GM13976 (cell line): ENCODE measurements at places on chromosomes 7 and 10.

DNA sequence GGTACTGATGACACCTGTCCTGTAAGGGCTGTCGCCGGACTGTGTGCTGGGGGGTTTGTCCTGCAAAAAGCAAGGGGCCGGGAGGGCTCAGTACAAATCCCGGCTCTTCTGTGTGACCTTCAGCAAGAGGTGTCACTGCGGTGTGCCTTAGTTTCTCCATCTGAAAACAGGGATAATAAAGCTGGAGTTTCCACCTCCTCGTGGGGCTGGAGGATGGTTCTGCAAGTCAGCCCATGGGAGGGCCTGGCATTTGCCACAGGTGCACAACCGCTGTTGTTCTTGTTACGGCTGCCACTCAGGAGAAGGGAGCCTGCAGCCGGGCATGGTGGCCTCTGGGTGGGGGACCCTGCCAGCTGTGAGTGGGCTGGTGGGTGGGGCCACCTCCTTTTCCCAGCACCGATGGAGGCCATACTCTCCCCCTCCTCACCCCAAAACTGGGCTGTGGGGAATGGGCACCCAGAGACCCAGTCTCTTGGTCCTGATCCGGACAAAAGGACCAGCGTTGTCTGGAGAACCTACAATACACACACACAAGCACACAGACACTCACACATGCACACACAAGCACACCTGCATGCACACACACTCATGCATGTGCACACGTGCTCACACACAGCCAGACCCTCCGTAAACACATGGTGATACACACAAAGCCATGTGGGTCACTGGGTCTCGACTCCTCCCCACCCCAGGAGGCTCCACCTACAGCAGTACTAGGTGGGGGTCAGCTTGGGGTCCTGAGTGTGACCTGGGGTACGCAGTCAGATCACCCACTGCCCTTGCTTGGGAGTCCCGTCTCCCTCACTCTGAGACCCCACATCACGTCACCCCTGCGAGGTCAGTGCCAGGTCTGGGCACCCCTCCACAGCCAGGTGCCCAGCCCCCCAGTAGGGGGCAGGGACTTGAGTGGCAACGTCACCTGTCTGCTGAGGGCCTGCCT lies 34.1 kb downstream of the ELFN1 start:
- DNase-seq, result peak; percentile 31

DNA sequence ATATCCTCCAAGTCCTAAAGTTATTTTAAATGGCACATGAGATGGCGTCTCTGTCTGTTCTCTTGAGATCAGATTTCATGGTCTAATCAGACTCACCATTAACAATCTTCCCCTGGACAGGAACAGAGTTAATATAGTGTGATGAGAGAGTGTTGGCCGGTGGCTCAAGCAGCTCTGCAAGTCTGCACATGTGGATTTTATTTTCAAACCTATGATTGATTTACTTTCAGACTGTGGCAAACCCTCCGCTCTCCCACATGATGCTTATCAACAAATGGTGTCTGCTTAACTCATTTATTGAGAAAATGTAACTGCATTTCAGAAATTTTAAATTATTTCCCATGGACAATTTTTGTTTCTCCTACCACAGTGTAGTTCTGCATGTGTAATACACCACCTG lies 46.5 kb upstream of the HGF start:
- DNase-seq, result no peak

DNA sequence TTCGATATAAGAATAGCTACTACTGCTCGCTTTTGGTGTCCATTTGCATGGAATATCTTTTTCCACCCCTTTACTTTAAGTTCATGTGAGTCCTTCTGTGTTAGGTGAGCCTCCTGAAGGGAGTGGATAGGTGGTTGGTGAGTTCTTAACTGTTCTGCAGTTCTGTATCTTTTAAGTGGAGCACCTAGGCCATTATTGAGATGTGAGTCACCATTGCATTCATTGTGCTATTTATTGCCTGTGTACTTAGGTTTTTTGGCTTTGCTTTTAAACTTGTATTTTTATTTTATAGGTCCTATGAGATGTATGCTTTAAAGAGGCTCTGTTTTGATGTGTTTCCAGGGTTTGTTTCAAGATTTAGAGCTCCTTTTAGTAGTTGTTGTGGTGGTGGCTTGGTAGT lies 1430.8 kb downstream of the REEP3 start:
- DNase-seq, result no peak

- no peak for DNase-seq
Measured at GRCh38 chr10:31582365-31583052, 263.5 kb downstream of the ZEB1 start.

DNA sequence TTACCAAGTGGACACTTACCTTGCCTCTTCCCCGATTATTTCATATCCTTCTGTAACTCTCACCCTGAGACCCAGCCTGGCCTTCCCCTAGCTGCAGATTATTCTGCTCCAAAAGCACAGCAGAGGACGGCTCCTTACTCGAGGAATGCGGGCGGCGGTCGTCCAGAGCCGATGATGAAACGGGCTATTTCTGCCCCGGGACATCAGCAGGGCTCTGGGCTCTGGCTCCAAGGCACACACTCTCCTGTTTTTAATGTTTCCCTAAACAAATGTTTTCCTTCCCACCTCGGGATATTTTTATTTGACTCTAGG lies 343 bp upstream of the C10orf71 start:
- DNase-seq, result no peak

DNA sequence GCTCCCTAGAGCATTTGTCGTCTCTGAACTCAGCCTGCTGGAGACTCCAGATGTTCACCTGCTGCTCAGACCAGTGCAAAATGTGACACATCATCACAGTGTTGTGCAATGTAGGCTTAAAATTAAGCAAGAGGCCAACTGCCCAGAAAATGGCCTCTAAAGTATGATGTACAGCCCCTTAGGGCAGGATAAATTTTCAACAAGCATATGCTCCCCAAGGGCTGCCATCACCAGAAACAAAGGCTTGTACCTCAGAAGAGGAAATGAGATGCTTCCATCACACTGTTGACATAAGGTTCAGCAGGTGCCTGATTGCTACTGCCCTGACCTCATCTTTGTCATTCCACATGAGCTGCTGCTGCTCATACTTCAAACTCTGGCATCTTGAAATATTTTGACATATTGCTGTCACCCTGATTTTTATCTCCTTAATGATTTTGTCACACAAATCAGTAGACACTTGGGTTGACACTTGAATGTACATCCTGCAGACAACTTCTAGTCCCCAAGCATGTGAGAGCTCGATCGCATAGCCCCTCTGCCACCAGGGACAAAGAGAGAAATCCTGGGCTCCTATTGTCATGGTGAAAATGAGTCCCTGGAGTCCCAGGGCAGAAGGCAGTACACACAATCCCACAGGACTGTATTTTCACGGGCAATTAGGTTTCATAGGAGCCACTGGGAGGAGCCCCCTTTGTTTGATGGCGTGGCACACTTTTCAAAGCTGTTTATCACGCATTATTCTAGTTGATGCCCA lies 219.7 kb upstream of the STK17A start:
- DNase-seq, result peak; percentile 6

GRCh38 chr7:11233871-11234270 lies 260.2 kb downstream of the PHF14 start:
- DNase-seq, result no peak

DNA sequence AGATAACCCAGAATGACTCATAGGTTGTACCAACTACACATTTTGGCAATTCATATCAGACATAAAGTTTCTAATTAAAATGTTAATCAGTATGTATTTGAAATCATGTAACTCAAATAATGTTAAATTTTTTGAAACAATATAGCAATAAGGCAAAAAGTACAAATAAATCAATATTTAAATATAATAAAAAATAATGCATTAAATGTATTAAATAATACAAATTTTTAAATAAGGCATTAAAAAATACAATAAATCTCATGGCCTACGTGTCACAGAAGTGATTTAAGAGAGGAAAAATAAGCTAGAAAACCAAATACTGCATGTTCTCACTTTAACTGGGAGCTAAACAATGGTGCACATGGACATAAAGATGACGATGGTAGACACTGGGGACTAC lies 9.1 kb downstream of the PON2 start:
- no peak for DNase-seq

GRCh38 chr10:124724279-124725027 lies 19.7 kb downstream of the FAM53B start:
- no peak for DNase-seq

GRCh38 chr10:17416442-17417211 lies 37.8 kb downstream of the ST8SIA6 start:
- DNase-seq, result no peak

GRCh38 chr7:53245721-53246120 lies 210.3 kb downstream of the POM121L12 start:
- no peak for DNase-seq

DNA sequence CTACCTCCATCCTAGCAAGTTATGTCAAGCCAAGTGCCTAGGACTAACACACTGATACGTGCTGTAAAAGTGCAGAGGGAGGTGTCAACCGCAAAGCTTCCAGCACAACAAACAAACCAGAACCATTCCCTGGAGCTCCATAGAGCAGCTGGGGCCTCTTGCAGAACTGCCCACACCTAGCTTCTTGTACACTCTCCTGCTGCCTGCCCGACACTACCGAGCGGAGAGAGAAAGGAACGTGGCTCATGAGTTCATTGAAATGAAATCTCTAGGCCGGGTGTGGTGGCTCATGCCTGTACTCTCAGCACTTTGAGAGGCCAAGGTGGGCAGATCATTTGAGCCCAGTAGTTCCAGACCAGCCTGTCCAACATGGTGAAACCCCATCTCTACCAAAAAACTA lies 73.5 kb downstream of the MKI67 start:
- no peak for DNase-seq

GRCh38 chr7:82760831-82761230 lies 317.3 kb upstream of the CACNA2D1 start:
- DNase-seq, result no peak

GRCh38 chr10:105650306-105650705 lies 1009.2 kb downstream of the SORCS3 start:
- no peak for DNase-seq

DNA sequence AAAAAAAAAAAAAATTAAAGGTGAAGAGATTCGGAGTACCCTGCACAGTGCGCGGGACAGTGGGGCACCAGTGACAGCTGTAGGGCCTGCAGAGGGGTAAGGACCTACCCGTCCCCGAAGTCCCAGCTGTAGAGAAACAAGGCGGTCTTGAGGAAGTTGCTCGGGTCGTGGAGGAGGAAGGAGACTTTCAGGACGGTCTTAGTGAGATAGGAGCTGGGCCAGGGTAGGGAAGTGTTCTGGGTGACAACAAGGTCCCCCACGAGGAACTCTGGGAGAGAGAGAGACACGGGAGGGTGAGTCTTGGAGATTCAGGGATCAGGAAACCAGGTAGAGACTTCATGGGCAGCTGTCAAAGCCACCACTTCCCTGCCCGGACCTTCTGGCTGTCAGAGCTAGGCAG lies 9.7 kb downstream of the TMEM130 start:
- DNase-seq, result no peak

DNA sequence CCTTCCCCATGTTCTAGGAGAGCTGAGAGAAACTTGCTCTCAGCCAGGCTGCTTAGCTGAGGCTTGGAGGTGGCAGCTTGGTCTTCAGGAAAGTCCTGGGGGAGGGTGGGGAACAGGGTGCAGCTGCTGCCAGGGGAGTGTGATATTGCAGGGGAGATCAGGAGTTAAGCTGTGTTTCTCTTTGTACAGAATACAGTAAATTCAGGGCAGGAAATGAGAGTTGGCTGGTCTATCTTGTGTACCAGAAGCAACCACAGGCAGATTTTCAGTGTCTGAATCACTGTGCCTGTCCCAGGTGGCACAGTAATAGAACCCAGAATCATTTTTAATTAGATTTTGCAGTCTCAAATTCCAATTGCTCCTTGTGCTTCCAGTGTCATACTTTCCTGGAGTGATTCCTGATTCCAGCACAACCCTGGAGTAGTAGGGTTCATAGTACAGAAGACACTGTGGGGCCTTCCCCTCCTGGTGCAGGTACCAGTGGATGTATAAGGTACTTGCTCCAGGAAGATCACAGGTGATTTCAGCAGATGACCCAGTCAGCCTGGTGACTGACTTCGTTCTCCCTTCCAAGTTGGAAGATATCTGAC lies 94.0 kb upstream of the TARP start:
- peak; percentile 1 for DNase-seq

GRCh38 chr7:144525956-144526355 lies 122.5 kb upstream of the NOBOX start:
- DNase-seq, result no peak

DNA sequence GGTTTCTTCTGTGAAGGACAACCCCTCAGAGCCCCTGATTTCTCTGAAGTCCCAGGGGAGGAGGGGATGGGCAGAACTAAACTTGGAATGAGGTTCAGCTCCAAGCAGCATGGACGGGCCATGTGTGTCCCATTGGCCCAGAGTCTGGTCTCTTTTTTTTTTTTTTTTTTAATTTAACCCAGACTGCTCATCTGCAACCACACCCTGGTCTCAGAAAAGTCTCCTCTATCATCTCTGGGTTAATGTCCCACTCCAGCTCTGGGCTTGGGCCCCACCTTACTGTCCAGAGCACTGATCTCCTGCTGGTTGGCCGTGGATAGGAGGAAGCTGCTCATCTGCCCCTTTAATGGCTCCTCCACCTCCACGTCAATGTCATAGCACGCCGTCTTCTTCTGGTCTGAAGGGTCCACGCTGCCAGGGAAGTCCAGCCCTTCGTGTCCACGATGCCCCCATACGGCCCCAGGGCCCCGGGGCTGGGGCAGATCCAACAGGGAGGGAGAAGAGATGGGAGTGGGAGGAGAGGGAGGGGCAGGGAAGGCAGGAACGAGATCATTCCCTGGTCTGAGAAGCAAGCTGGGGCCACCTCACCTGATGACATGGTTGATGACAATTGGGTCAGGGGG lies 7.7 kb downstream of the CHPF2 start:
- DNase-seq, result no peak

DNA sequence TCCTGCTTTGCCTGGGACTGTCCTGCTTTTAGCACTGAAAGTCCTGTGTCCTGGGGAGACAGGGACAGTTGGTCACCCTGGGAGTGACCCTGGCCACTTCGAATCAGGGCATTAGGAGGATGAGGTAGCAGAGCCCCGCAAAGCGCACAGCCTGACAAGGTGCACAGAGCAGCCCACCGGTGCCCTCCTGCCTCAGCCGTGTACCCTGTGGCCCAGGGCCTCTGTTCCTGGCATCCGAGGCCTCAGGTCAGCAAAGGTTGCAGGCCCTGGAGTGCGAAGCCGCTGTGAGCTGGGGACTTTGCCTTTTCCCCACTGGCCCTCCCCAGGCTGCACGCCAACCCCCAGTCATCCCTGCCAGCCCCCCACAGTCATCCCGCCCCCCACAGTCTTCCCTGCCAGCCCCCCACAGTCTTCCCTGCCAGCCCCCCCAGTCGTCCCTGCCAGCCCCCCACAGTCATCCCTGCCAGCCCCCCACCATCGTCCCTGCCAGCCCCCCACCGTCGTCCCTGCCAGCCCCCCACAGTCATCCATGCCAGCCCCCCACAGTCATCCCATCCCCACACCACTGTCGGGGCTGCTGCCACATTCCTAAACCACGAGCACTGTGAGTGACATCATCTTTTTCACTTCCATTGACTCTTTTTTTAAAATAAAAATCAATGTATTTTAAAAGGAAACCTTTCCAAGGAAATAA lies 91.8 kb downstream of the RGS10 start:
- DNase-seq, result no peak

GRCh38 chr7:13920053-13920697 lies 69.3 kb downstream of the ETV1 start:
- no peak for DNase-seq

- no peak for DNase-seq
Measured at GRCh38 chr7:100566018-100566531, 7.6 kb downstream of the SAP25 start.

GRCh38 chr7:107661081-107661864 lies 645 bp downstream of the SLC26A4 start:
- DNase-seq, result peak; percentile 63

- no peak for DNase-seq
Measured at GRCh38 chr10:17038627-17039026, 91.0 kb downstream of the CUBN start.

GRCh38 chr10:120644556-120645410 lies 187.8 kb downstream of the PLPP4 start:
- no peak for DNase-seq

- no peak for DNase-seq
Measured at GRCh38 chr7:15581352-15581951, 19.6 kb upstream of the AGMO start.
